ENCODE measurements at places on chromosomes 5 and 9.
A peak's percentile ranks its signal among the peaks of the same experiment; 100 is the strongest.

- DNase-seq: no peak
These were observed 1.7 kb upstream of the TOPORS start for GRCh38 chr9:32554107-32554506.

DNA sequence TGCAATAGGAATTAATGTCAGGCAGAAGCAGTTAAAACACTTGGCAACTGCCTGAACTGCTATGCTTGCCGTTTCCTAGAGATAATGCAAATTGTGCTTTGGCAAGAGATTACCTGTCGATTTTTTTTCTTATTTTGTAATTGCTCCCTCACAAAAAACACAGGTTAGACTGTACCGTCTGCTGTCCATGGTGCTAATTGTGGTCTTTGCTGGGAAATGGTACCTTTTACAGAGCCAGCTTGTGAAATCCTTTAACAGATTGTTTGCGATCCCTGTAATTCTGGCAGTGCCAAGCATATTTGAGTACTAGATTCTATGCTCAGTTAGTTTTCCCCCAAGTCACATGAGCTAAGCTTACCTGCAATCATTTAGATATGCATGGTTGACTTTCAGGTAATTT, 2125.8 kb upstream of the WWC1 start:
- DNase-seq: no peak

DNA sequence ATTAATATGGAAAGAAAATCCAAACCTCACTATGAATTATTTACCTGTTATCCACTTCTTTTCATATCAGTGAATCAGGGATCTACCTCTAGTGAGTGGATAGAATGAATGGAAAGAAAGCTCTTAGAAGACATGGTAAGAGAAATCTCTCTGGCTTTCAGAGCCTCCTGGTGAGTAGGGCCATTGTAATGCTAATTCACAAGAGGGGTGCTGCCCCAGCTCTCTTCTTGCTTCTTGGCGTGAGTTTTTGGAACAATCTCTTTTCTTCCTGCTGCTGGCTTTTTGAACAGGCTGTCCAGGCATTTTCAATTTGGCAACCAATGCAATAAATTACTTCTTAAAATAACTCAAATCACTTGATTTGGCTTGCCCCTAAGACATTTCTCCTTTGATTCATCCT, 49.9 kb upstream of the KCNN2 start:
- DNase-seq: no peak

DNA sequence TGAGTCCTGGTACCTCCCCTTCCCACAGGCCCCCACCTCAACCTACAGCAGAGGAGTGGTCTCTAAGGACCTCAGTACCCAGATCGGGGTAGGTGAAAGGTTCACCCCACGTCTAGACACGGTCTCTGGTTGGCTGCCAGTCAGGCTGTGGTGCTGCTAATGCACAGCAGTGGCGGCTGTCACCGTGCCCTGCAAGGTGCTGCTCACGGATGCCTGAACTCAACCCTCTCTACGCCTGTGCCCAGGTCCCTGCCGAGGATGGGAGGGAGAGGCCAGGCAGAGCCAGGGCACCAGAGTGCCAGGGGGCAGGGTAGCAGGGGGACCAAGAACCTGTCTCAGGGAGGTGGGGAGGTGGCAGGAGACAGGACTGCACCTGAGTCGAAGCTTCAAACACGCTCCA, 14.3 kb downstream of the IER5L start:
- DNase-seq: no peak

GRCh38 chr5:78899922-78900362, 85.2 kb downstream of the ARSB start:
- DNase-seq: peak; percentile 40

DNA sequence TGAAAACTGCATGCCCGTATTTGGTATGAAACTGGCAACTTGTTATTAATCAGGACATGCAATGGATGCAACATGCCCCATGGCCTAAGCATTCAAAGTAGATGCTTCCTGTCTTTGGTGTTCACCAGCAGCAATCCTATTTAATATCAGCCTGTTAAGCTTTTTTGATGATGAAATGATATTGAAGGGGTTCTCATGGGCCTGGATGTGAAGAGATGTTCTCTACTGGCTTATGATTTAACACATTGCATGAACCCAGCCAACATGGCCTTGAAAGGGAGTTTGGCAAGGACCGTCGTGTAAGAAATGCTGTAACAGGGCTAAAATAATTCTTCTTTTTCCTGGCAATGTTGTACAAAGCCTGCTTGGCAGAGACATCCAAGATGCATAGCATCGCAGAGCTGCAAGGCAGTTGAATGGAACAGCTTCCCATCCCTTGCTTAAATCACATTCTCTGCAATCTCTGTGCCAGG, 111.2 kb downstream of the SMARCA2 start:
- no peak for DNase-seq

GRCh38 chr9:3508078-3508431, 17.7 kb downstream of the RFX3 start:
- no peak for DNase-seq

DNA sequence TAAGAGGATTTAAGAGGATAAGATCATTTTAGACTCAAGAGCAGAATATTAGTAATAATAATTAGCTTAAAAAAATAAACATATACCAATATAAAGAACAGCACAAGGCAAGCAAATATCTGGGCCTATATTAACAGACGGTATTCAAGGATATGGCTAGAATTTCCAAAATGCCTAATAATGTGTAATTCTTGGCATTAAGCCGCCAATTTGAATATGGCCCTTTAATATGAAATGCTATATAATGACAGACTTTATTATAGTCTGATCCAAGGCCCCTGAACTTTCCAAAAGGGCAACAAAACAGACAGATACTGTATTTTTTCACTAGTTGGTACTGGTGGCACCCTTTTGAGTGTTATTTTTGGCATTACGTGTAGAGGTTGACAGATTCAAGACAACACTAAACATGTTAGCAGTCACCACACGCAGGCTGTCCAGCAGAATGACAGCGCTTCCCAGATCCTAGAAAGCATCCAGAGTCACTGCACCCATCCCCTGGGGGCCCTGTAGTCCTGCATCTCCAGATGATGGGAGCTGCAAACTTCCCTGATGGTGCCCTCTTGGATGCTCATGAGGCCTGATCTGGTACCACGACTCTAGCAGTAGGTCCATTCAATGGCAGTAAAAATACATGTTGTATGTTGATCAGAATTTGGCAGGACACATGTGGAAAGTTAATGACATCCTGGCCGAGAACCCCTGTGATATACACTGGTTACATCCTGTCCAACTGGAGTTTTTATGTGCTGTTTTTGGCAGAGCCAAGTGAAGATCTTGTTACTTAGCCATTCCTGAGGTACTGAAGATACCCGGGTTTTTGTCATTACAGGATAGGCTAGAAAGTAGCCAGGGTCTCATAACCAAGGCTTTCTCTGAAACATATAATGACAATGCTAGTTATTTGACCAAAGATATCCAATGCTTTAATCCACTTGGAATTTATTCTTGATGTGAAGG, 1.7 kb upstream of the ABL1 start:
- no peak for DNase-seq
